ENCODE measurements at places on chromosomes 6 and 20. TPM values are rescaled to one million over a fixed set of nuclear protein-coding genes. Genes with fewer than 3 reads are reported as not detected.
A peak's percentile ranks its signal among the peaks of the same experiment; 100 is the strongest.

DNA sequence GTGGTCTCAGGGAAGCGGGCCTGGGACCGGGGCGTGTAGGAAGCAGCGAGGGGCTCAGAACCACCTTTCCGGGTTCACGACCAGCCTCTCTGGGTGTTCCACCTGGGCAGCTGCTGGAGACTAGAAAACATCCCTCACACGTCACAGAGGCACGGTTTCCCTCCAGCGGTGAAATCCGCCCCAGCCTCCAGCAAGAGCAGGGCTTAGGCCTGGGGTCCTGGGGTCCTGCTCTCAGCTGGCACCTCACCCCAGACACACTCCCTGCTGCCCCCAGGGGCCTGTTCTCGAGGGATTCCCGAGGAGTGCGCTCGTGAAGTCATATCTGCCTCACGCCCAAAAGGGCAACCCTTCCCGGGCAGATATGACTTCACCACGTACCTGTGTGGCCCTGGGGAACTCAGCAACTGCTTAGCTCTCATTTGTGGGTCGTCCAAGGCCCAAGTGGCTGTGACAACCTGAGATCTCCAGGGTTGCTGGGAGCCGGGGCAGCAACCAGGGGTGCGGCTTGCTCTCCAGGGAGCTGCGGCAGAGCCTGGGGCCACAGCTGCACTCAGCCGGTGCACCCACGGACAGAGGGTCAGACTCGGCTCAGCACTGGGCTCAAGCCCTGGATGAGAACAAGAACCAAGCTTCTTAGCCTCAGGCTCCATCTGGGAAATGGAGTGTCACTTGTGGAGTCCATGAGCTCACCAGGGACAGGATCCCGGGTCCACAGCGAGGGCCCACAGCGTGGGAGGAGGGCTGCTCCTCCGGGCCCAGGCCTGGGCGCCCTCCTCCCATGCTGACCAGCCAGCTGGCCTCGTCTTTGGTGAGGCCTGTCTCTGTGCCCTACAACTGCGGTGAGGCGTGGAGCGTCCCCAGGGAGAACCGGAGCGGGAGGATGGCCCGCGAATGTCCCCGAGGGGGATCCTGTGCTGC is 661 bp downstream of the FNDC11 start:
- H3K4me1 ChIP-seq: peaks cover 16% of the 10 kb centered on the region
- H3K27me3 ChIP-seq: no peaks in the 10 kb centered on the region
- no peak overlapping the region for H3K27ac ChIP-seq

DNA sequence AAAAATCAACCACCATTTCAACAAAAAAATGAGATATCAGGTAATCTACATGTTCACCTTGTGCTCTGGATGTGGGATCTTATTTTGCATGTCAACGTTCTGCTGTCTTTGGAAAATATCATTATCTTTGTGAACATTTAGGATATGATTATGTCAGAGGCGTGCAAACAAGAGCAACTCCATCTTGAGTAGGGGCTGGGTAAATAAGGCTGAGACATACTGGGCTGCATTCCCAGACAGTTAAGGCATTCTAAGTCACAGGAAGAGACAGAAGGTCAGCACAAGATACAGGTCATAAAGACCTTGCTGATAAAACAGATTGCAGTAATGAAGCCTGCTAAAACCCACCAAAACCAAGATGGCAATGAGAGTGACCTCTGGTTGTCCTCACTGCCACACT is 28.8 kb upstream of the ZBTB24 start:
- no peak for DNase-seq
- no peak overlapping the region for H3K27ac ChIP-seq
- no peaks in the 10 kb centered on the region for H3K36me3 ChIP-seq
- no peaks in the 10 kb centered on the region for H3K27me3 ChIP-seq

- H3K27ac ChIP-seq: no peak within 1 kb of the TSS
- no peaks in the 10 kb centered on the region for H3K36me3 ChIP-seq
- no peaks in the 10 kb centered on the region for H3K4me1 ChIP-seq
- H3K27me3 ChIP-seq: no peaks in the 10 kb centered on the region
- no peak within 1 kb of the TSS for H3K4me3 ChIP-seq
- no peak for DNase-seq
Measured at GRCh38 chr6:71886184-71887005, at the start of gene RIMS1. TSS of gene RIMS1 (plus strand) at chr6:71886550. CDS start at chr6:71887024, 474 bp downstream.

The FAM184A gene
- total RNA-seq: 2.2 TPM

- H3K27ac ChIP-seq: no peak overlapping the region
- H3K27me3 ChIP-seq: no peaks in the 10 kb centered on the region
- H3K4me1 ChIP-seq: no peaks in the 10 kb centered on the region
- no peak for DNase-seq
- H3K4me3 ChIP-seq: no peak overlapping the region
- H3K36me3 ChIP-seq: no peaks in the 10 kb centered on the region
Measured at GRCh38 chr6:163538331-163538730, 123.8 kb downstream of the QKI start.

The JPH2 gene
- not detected for total RNA-seq

The SNAP25 gene
- total RNA-seq: not detected

GRCh38 chr20:38645980-38646858 is 44.6 kb downstream of the ARHGAP40 start:
- peak overlapping the region; percentile 40 for H3K4me3 ChIP-seq
- H3K27me3 ChIP-seq: peaks cover 25% of the 10 kb centered on the region
- H3K4me1 ChIP-seq: peaks cover 5% of the 10 kb centered on the region
- H3K36me3 ChIP-seq: no peaks in the 10 kb centered on the region

GRCh38 chr6:145022199-145022796 is 713.0 kb downstream of the EPM2A start:
- no peak for DNase-seq
- no peaks in the 10 kb centered on the region for H3K27me3 ChIP-seq
- no peak overlapping the region for H3K4me3 ChIP-seq
- no peaks in the 10 kb centered on the region for H3K36me3 ChIP-seq

The BTNL2 gene
- not detected for total RNA-seq

GRCh38 chr20:3693376-3693775 is 11.6 kb upstream of the ADAM33 start:
- no peaks in the 10 kb centered on the region for H3K36me3 ChIP-seq
- DNase-seq: no peak
- no peak overlapping the region for H3K4me3 ChIP-seq
- H3K27me3 ChIP-seq: no peaks in the 10 kb centered on the region
- H3K4me1 ChIP-seq: no peaks in the 10 kb centered on the region

All from CD8-positive, alpha-beta memory T cell (primary cell).